ENCODE measurements at places on chromosomes 3 and 15.
A peak's percentile ranks its signal among the peaks of the same experiment; 100 is the strongest.

- DNase-seq = no peak
These were observed 15.3 kb upstream of the RAMAC start for GRCh38 chr15:82970696-82971095.

DNA sequence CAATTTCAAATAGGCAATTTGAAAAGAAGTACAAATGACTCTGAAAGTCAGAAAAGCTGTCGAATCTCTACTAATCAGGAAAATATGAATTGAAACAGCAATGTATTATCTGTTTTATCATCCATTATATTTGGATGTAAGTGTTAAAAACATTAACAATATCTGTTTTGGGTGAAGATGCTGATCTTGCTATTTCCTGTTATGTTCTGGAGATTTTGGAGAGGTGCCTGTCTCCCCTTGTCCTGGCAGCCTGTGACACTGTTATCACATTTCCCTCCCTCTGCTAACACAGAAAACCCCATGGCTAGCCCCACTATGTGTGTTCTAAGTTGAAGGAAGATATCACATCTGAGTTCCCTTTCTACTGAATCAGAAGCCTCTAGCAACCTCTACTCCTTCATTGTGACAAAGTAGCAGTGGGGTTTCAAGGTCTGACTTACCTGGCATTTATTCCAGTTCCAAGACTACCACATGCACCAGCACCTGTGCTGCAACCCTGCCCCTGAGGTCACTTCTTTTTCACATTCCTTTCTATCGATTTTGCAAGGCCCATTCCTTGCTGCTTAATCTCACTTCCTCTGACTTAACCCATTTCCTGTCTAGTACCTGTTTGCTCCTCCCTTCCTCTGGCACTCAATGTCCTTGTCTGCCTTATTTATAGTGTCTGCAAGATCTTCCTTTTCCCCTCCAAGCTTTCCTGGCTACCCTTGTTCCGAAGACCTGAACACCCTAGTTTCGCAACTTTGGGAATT is 95.5 kb upstream of the COL8A1 start:
- DNase-seq = no peak

- DNase-seq = no peak
These were observed 294.0 kb downstream of the SOX2 start for GRCh38 chr3:182005701-182006100.

DNA sequence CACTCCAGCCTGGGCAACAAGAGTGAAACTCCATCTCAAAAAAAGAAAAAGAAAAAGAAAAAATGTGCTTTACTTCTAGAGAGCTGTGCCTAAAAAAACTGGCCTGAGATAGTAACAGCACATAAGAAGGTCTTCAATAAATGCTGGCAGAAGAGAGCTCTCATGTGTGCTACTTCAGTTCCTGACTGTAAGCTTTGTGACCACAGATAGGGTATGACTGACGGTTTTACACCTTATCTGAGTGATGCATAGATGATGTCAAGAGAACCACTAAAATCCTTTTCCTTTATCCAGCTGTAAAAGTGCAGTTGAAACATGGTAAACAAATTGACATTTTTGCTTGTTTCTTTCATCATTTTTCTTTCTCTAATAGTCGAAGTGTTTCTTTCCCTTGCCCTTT is 127.9 kb downstream of the C3orf70 start:
- no peak for DNase-seq

DNA sequence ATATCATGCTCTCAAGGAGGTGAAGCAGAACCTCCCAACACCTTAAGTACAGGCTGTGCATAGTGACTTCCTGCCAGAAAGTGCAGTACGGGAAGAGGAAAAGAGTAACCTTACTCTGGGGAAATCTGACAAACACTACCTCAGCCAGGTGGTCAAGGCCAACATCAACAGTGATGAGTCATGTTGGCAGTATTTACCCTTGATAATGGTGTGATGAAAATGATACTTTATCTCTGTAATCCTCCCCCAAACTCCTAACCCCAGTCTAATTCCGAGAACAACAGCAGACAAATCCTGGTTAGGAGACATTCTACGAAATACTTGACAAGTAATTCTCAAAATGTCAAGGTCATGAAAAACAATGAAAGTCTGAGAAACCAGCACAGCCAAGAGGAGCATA is 26.5 kb downstream of the ANKDD1A start:
- no peak for DNase-seq

DNA sequence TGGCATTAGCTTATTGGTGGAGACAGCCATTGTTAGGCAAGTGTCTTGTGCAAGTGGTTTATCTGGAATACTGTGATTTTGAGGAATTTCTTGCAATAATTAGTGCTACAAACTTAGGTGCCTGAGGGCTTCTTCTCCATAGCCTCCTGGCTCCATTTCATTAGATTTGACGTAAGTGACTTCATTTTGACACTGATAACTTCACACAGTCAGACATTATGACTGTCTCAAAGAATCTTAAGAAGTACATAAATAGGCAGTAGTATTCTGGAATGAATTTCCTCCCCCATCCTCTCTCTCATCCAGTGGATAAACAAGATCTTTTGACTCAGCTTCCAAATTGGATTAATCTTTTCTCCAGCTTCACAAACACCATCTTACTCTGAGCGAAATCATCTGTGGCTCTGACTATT is 19.0 kb downstream of the ARL14 start:
- DNase-seq = no peak

GRCh38 chr3:77038930-77039605 is 831 bp upstream of the ROBO2 start:
- DNase-seq = no peak

DNA sequence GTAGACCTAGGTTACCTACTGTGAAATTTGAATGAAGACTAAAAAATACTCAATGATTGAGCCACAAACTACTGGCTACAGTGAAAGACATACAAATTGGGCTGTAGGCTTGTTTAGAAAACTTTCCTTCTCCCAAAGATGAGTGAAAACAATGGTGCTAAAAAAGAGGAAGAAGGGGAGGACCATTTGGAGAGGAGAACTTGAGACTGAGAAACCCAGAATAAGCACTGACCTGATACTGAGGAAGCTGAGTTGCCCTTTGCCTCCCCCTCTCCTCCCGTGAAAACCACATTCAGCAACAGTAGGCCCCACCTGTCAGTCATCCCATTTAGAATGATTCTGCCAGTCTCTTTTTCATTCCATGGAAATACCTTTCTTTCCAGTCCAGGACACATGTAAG is 484.0 kb upstream of the TGFBR2 start:
- no peak for DNase-seq

- no peak for DNase-seq
These were observed 87.4 kb upstream of the CACNA2D3 start for GRCh38 chr3:54034971-54035370.

DNA sequence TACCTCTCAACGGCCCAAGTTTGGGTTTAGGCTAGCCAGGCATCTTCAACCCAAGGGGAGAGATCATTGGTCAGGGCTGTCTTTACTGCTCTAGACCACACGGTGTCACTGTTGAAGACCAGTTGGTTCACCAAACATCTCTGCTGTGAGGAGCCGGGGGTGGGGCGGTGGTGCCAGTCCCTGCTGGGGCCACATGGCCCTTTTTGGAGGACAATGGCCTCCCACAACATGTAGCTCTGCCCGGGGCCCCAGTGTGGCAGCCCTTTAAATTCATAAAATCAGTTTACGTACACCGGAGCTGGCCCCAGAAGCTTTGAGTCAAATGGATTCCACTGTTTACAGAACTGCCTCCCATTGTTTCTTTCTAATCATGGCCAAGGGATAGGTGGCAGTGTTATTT is 19.1 kb upstream of the TM4SF18 start:
- DNase-seq = peak; percentile 79

GRCh38 chr15:97806766-97807165 is 153.7 kb upstream of the ARRDC4 start:
- no peak for DNase-seq

DNA sequence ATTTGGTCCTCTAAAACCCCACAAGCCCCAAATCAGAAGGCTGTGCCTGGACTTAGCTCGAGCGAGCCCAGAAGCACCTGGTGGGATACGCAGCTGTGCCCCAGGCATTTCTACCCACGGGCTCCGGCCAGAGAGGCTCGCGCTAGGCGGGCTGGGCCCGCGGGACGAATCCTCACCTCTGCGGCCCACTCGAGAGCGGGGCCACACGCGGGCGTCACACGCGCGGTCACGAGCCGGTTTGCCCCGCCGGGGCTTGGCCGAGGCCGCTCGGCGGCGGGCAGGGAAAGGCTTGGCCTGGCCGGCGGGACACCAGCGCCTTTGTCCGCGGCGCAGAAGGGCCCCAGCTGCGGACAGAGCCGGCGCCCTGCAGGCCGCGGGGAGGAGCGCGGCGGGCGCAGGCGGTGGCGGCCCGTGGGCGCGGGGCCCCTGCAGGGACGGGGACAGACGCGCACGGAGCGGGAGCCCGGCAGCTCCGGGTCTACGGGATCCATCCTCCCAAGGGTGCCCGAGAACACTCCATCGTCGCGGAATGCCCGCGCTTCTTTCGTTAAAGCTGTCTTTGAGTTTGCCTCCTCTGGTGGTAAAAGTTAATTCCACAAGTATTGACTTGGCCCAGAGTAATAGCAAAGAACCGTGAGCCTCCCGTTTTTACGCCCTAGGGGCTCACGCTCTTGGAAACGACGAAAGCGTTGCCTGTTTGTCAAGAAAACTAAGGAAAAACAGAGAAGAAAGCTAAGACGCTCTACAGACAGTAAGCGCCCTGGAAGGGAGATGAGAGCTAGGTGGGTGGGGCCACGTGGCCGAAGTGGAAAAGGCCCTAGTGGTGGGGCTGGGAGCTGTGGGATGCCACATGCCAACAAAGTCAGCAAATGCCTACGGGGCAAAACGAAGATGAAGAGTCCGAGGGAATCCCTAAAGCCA is 26.4 kb downstream of the TYRO3 start:
- no peak for DNase-seq

GRCh38 chr15:33700695-33701303 is 267.5 kb upstream of the CHRM5 start:
- peak; percentile 57 for DNase-seq

GRCh38 chr3:47542471-47543173 is 29.1 kb upstream of the ELP6 start:
- DNase-seq = no peak

DNA sequence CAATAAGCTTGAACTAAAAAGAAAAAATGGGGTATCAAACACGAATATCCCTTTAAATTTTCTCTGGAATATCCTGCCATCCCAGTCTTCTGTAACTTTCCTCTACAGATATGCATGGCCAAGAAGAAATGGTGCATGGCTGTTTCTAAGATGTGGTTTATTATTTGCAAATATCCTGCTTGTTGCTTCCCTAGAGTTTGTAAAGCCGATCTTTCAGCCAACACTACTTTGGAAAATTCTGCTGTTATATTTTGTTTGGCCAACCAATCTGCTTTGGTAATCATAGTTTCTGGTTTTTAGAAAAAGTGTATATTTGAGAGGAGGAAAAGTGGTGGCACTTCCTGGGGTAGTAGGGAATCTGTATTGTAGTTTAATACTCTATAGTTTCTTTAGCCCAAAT is 13.9 kb downstream of the PHLDB2 start:
- DNase-seq = no peak
